ENCODE measurements at places on chromosomes 2 and 18.

DNA sequence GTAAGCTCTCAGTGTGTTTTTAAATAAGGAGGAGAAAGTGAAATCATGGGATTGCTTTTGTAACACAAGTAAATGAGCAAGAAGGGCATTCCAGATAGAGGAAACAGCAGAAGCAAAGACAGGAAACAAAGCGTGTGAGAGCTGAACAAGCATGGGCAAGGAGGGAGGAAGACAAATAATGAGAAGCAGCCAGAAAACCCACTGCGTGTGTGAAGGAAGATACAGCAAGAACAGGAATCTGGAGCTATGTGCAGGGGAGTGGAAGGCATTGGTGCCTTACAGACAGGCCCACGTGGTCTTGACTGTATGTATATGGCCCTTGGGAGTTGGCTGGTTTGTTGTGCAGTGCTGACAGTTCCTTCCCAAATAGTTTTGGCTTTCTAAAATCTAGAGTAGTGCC is 88.6 kb downstream of the AAK1 start:
- DNase-seq, result no peak

- DNase-seq, result no peak
Observed at GRCh38 chr18:46174342-46175041, 70.3 kb downstream of the HAUS1 start.

DNA sequence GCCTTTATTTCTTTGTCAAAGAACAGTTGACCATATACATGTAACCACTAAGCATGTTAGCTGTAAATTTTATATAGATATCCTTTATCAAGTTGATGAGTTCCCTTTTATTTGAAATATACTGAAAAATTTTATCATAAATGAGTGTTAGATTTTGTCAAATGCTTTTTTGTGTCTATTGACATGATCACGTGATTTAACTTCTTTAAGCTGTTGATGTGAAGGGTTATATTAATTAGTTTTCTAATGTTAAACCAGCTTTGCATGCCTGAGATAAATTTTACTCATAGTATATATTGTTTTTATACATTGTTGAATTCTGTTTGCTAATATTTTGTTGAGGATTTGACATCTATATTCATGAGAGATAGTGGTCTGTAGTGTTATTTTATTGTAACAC is 241.9 kb upstream of the CDH20 start:
- no peak for DNase-seq

- DNase-seq, result no peak
Observed at GRCh38 chr2:154710685-154711084, 12.2 kb downstream of the KCNJ3 start.

DNA sequence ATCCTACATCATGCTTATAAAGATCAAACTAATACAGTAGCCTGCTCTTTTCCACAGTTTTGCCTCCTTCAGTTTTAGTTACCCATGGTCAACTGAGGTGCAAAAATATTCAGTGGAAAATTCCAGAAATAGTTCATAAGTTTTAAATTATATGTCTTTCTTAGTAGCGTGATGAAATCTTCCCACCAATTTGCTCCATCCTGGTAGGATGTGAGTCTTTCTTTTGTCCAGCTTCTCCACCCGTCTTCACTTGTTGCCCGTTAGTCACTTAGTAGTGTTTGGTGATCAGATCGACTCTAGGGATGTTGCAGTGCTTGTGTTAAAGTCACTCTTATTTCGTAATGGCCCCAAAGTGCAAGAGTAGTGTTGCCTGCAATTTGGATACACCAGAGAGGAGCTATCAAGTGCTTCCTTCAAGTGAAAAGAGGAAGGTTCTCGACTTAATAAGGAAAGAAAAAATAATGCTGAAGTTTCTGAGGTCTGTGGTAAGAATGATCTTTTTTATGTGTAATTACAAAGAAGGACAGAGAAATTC is 57.0 kb downstream of the CEP192 start:
- no peak for DNase-seq

DNA sequence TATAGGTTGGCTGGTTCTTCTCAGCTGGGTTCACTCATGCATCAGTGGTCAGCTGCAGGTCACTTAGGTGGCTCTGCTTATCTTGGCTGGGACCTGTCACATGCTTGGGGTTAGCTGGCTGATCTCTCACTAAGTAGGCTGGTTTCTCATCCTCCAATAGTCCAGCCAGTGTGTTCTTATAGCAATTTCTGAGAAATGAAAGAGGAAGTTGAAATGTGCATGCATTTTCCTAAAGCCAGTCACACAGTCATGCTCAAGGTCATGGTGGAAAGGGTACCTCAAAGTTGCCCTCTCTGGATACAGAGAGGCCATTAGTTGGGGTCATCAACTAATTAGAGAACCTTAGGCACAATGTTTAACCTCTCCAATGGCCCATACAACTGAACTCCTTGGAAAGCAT is 64.4 kb downstream of the KLHL29 start:
- DNase-seq, result no peak

GRCh38 chr18:52541056-52541455 is 201.1 kb downstream of the DCC start:
- DNase-seq, result no peak
